ENCODE measurements at places on chromosomes 16 and 17.

GRCh38 chr17:33858682-33859081, 396.4 kb upstream of the CCL2 start:
- DNase-seq, result no peak

GRCh38 chr17:29369831-29370735, 20.1 kb upstream of the TAOK1 start:
- peak; percentile 59 for DNase-seq

DNA sequence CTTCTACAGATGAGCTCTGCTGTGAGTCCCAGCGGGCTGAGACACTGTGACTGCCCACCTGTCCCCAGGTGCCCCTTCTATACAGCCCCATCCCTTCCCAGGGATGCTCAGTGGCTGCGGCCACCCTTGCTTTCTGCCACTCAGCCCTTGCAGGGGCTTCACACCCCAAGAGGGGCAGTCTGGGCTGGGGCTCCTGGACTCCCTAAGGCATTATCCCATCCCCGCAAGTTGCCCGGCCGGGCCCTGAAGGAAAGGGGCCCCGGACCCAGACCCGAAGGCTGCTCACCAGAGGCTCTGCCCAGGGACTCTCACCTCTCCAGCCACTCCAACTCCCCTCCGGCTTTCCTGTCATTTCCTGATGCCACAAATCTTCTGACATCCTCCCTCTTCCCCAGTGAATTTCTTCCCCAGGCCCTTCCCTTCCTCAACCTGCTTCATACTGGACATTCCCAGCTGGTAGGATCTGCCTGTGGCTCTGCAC, 88.5 kb upstream of the TOB1 start:
- no peak for DNase-seq

DNA sequence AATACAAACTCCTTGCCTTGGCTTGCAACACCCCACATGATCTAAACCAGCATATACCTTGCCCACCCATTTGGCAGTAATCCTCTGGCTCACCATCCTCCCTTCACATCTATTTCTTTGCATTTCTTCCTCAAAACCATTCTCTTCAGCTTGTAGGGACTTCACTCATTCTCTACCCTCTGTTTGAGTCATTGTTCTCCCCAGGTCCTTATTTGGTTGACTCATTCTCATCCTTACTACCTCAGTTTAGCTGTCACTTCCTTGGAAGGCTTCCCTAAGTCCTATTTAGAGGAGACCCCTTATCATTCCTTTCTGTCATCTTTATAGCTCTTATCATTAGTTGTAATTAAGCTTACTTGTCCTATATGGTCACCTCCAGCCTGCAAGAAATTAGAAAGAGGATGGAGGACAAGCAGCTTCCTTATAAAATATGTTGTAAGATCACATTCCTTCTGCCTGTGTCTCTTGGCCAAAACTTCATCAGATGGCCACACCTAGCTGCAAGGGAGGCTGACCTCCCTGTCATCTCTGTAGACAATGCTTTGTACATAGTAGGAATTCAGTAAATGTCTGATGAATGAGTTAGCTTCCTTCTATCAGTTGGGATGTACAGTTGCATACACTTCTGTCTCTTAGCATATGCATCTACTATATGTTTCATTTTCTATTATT, 1.7 kb downstream of the TTC19 start:
- DNase-seq, result no peak

DNA sequence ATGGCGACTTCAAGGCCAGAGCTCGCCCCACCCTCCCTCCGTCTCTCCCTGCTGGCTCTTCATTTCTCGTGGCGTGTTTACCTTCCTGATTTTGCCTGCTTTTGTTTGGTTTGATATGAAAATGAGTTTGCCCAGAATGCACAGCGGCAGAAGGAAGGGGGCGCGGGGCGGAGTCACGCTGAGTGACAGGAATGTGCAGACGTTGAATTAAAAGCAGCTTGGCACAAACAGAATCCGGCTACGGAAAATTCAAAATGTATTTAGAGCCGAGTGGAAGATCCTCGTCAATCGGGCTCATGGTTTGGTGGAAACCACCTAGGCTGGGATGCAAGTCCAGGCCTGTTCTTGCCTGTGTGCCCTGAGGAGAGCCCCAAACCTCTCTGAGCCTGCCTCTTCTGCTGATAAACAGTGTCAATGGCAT, 102.7 kb downstream of the SDK2 start:
- DNase-seq, result no peak

DNA sequence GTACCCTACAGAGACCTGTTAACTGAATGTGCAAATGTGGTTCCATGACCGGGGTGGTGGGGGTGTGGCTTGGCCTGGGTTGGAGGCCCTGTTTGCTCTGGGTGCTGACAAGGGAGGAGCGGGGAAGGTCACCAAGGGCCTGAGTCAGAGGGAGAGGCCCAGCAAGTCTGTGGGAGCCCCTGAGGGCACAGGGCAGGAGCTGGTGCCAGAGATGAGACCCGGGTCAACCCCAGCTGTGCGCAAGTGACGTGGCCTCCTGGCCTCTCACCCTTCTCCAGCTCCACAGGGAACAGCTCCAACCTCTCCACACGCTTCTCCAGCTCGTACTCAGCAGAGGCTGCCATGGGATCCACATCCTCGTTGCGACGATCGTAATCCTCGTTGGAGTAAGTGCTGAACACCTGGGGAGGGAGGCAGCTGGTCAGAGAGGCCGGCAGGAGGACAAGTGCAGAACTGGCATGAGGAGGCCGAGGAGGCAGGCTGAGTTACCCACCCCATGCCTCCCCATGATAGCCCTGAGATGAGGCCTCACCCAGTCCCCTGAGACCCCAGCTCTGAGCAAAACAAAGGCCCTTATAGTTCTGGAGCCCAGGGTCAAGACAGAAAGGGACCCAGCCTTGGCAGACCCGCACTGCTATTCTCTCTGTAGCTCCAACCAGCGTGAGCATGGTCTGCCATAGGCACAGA, 5.5 kb downstream of the PPP1R9B start:
- DNase-seq, result no peak

DNA sequence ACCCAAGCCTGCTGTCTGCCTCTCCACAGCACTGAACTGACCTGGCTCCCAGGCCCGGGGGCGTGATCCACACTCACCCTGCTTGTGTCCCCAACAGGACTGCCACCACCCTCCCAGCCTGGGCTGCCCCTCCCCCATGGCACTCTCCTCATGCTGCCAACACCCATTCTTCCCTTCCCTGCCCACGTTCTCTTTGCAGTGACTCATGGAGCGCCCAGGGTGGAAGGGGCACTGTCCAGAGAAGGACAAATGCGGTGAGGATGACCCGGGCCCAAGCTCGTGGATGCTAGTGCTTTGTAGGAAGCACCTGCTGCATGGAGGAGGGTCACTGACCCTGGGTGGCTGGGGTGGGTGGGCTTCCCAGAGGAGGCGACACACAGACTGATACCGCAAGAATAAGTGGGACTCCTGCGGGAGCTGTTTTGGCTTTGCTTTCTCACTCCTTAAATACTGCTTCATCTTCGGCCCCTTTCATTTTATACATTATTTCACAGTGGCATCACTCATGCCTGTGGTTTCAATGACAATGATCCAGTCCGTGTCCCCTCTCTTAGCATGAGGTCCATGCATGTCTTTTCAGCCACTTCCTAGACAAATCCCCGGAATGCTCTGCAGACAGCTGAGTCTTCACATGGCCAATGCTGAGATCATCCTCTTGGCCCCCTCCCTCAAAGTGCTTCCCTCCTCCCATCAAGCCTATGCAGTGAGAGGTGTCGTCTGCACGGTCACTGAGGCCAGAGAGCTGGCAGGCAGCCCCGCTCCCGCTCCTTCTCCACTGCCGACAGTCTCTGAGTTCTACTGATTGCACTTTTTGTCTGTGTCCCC, 17.6 kb downstream of the CDK5R1 start:
- no peak for DNase-seq

- no peak for DNase-seq
Observed at GRCh38 chr16:23146877-23147601, 2.2 kb downstream of the USP31 start.

DNA sequence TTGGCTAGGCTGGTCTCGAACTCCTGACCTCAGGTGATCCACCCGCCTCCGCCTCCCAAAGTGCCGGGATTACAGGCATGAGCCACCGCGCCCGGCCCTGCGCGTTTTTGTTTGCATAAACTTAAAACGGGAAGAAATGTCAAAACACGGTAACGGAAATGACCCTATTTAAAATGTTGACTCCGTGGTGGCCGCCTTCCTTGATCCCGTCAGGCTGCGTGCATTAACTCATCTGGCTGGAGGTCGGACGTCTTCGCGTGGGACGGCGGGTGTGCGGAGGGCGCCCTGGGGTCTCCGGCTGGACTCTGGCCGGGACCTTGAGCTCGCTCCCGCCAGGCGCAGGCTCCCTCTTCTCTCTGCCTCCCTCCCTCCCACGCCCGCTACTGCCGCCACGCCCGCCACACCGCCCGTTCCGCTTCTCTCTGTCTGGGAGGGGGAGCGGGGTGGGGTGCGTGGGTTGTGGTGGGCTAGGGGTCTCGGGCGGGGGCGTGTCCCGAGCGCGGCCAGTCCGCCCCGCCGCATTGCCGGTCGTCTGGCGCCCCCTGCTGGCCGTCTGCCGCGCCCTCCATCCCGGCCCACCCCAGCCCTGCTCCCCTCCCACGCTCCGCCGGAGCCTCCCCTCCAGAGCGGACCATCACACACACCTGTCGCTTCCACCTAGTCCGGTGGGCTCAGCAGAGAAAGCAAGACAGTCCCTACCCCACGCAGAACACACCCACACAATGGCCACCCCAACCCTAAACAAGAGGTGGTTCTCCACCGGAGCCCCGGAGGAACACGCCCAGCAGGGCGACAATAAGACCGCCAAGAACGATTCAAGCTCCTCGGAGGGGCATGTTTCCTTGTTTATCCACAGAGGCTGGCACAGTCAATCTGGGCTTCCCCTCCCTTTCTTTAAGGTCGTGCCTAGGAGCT, 1.2 kb upstream of the CCDC42 start:
- no peak for DNase-seq

GRCh38 chr17:65078441-65079160, 22.1 kb upstream of the GNA13 start:
- no peak for DNase-seq
